ENCODE measurements at places on chromosomes 1 and 21.

DNA sequence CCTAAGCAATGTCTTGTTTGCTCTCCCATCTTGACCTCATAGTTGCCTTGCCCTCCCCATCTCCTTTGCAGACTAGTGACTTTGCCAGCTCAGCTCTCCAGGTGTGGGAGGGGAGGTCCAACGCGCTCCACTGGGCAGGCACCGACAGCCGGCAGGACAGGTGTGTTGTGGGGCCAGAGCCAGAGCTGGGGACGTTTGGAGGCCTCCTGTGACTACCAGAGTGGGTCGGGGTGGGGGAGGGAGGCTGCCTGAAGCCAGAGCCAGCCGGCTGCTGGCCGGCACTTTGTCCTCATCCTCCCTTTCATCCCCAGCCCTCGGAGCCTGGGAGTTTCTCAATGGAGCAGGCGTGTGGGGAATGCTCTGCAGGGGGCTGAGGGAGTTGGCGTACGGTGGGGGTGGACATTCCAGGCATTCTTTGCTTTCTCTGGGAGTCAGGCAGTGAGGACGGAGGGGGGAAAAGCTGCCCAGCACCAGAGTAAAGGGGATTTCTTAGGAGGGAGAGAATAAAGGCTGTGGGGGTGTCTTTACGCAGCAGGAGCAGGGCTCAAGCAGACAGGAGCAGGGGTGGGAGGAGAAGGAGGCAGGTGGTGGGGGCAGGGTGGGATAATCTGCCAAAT, 20.2 kb downstream of the NUAK2 start:
- no peak for DNase-seq

DNA sequence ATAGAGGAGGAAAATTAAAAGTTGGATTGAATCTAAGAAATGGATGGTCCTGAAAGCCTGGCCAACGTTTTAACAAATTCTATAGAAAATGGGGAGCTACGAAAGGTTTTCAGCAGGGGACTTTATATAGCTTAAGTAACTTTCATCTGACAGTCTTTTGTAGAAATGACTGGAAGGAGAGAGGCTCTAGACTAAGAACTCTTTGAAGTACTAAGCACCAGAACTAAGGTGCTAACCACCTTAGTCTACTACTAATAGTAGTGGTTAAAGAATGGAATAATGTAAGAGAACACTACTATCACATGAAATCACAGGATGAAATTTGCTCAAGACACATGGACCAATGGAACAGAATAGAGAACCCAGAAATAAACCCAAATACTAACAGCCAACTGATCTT, 126.1 kb downstream of the DENND1B start:
- no peak for DNase-seq

- no peak for DNase-seq
Observed at GRCh38 chr1:47684518-47684917, 246.7 kb downstream of the FOXD2 start.

DNA sequence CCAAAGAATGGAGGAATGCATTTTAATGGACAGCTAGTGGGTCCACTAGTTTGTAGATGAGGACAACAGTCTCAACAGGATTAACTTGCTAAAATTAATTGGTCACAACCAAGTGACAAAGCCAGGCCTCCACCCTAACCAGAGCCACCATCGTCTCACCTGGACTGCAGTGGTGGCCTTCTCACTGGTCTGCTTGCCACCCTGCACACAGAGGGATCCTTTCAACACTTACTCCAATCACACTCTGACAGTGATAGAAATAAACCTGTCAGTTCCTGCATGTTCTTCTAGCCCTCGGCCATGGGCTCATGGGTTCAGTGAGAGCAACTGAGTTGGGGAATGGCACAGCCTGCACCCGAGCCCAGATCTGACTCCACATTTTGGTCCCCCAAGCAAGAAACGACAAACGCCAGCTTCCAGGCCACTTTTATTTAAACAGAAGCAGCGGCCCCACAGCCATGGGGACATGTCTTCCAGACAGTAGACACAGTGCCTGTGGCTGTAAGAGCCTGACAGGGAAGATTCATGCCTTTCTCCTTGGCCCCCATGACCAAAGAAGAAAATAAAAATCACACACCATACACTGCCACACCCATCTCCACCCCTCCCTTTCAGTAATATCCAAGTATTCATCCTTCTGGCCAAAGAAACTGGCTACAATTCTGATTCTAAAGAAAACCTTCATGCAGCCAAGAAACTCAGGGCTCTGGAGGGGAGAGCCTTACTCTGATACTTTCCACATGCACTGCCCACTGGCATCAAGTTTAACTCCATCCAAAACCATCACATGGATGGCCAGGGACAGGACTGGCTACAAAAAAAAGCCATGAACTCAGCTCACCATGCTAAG, 37.6 kb downstream of the DHCR24 start:
- no peak for DNase-seq

DNA sequence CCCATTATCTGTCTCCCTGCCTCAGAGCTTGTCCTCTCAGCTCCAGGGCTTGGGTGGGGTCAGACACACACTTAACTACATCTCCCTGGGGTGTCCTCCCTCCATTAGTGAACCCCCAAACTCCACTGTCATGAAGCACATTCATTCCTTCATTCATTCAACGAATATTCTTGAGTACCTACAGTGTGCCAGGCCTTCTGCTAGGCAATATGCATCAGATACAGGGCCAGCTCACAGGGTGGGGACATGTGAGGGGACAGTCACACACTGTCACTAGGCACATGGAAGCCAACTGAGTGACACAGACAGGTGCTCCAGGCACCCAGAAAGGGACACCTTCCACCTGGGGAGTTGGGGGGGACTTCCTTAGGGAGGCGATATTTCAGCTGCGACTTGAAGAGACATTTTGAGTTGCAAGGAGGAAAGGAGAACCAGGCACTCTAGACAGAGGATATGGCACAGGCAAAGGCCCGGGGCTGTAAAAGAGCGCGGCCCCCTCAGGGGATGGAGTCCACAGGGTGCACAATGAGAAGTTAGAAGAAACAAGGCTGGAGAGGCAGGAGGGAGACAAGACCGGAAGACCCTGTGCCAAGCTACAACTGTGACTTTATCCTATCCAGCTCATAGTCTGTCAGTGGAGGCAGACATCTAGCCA, 8.7 kb upstream of the S100A8 start:
- DNase-seq: no peak

Measured in activated CD4-positive, alpha-beta T cell treated with anti-CD3 and anti-CD28 coated beads, Interleukin-2, Interleukin-4, amounts not matched to agents 100 ng/mL and 50 ng/mL, durations not matched to agents 16 hours and 8 hours (primary cell).